Fibroblast of the aortic adventitia (primary cell): ENCODE measurements at places on chromosomes 12 and 14.

DNA sequence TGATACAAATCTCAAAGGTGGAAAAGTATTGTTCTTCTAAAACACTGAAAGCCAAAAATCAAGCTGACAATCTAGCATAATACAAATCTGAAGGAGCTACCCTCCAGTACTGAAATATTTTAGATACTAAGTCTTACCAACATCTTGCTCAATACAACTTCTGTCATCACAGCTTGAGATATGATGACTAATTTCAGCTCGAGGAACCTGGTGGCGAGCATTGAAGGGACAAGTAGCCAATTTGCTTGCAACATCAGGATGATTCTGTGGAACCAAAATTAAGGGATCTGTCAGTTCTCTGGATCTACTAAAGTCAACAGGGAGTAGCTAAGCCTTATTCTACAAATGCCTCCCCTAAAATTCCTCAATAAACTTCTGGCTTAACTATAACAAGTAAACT lies 10.4 kb downstream of the GTSF1 start:
- peak; percentile 94 for DNase-seq

DNA sequence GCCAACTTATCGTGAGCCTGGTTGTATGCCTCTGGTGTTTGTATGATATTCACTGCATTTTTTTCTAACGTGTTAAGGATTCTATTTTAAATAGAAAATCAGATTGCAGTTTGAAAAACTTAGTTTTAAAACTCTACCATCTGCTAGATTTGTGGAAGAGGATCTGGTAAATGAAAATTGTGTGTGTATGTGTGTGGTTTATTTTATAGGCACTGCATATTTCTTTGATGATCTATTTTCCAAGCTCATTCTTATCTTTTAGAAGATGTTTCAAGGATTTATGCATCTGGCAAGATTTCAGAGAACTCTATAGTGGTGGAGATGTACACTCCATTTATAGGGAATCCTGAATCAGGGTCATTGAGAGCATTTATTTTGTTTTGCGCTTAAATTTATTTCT lies 69.8 kb downstream of the HMGA2 start:
- no peak for DNase-seq

DNA sequence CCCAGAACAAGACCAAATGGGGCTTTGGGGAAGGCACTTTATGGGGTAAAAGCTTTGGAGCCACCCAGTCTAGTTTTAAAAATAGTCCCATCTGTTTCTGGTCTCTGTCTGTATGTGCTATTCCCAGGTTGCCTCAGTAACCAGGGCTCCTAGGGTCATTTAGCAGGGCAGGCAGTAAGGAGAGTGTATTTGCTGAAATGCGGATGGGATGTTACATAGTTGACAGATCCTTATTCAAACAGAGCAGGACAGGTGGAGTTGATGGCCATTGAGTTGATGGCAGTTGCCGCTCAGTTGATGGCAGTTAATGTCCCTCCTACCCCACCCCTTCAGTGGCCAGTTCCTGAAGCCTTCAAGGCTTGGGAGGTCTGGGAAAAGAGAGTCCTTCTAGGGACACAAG lies 4.6 kb downstream of the ZC3H10 start:
- no peak for DNase-seq

GRCh38 chr12:109016978-109017377 lies 3.9 kb downstream of the SVOP start:
- no peak for DNase-seq

DNA sequence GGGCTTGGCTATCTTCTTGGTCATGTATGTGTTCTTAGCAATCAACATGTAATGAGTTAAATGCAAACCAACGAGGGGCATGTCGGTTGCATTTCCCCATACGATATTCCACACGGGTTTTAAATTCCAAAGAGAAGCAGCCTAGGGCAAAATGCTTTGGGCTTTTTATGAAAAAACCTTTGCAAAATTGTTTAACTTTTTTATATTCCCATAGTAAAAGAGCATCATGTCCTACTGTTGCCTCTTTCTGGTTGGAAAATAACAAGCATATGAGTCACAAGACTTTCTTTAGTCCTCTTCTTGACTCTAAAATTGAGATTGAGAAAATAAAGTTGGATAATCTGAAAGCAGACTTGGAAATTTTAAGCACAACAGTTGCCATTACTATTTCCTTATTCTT lies 3.8 kb upstream of the DIO2 start:
- DNase-seq = peak; percentile 24

GRCh38 chr12:41008472-41008871 lies 179.6 kb upstream of the PDZRN4 start:
- no peak for DNase-seq
